ENCODE measurements at places on chromosomes 12 and 14.
A peak's percentile ranks its signal among the peaks of the same experiment; 100 is the strongest.

GRCh38 chr14:103910262-103910935, 17.9 kb upstream of the TDRD9 start:
- DNase-seq, result peak; percentile 70

DNA sequence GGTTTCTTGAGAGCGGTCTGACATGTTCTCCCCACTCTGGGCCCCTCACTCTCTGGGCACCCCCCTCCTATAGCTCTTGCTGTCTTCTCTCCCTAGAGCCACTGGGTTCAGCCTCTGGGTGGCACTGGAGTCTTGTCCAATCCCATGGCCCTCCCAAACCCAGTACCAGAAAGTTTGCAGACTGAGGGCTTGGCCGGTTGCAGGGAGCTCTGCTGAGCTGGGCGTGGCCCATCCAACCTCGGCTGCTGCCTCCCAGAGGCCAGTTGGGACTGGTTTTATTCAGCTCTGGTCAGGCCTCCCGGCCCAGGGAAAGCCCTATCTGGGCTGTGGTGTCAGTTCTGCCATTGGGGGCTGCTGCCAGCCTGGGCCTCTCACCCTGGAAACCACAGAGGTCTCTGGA, 37.9 kb downstream of the ISCA2 start:
- DNase-seq, result no peak

DNA sequence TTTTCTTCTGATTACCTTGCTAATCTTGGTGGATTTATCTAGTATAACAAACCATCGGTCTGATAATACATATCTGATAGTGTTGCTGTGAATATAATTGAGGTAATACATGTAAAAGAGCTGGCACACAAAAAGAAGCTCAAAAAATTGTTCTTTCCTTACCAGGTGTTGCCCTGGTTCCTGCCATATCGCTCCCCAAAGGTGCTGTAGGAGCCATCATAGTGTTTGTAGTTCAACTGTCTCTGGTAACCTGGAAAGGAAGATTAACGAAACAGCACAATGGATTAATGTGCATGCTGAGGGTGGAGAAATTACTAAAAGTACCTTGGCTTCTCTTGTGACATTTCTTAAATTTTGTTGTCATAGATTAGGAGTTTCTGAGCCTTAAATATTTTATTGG, 36.6 kb downstream of the A2M start:
- DNase-seq, result no peak

DNA sequence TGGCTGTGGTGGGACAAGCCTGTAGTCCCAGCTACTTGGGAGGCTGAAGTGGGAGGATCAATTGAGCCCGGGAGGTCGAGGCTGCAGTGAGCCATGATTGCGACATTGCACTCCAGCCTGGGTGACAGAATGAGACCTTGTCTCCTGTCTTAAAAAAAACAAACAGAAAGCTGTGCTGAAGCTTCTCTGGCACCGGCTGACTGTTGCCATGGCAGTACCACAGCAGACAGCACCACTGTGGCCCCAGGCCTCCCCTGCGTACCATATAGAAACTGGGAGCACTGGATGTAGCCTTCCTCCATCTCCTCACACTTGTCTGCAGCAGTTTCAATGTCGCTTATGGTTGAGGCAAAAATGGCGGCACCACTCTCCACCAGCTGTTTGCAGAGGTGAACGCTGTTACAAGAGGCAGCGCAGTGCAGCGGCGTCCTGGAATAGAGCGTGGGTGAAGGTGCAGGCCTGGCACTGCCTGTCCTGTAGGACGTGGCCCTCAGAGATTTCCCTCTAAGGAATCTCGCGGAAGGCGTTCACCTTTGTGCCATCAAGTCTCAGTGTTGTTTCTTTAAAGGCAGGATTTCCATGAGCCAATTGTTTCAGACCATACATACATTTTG, 21.9 kb downstream of the ZFYVE21 start:
- DNase-seq, result no peak

GRCh38 chr14:35385042-35385839, 19.3 kb downstream of the NFKBIA start:
- DNase-seq, result no peak

- DNase-seq, result no peak
Observed at GRCh38 chr12:94872971-94873733, 130.3 kb downstream of the NDUFA12 start.

DNA sequence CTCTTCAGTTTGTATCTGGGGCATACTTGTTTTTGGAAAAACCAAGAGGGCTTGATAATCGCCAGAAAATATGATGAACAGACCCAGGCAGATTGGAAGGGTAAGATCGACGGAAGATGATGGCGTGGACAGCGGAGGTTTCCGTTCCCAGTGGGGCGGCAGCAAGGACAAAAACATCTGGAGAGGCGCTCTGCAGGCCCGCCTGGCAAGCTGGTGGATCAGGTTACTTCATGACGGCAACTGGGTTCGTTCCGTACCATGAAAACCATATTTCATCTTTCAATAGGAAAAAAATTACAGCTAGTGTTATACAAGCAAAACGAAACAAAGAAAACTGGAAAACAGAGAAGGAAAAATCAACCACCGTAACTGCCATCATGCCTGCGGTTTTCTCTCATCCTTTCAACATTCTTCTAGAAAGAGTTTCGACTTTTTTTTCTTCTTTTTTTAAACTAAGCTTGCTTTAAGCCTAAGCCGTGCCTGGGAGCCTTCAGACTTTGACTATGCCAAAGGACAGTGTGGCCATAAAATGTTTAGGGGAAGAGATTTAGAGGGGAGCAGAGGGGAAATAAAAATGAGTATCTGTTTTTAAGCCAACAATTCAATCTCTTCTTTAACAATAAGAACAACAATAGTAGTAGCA, 210.5 kb downstream of the FOXN3 start:
- DNase-seq, result no peak

GRCh38 chr12:6069437-6070093, 54.9 kb downstream of the VWF start:
- DNase-seq, result peak; percentile 19

DNA sequence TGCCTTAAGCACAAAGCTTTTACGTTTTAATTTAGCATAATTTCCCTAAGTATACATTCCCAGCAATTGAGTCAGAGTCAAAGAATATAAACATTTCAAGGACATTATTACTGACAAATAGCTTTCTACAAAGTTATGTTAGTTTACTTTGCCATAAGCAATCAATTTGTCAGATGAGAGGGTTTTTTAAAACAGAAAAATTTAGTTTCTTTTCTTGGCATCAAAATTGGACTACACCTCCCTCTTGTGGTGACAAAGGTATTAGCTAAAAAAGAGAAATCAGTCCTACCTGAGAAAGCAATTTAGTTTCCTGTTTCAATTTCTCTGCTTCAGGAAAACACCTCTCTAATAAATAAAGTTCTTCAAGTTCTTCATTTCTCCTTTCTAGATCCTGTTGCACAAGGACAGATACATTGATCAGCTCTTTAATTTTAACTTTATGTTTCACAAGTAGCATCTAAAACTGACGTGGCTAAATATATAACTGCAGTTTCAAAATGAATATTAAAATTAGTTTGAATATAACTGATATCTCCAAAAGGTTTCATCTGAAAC, 39.9 kb downstream of the DNAI7 start:
- DNase-seq, result peak; percentile 12

- no peak for DNase-seq
Observed at GRCh38 chr12:52251367-52252051, 18.5 kb downstream of the KRT7 start.

DNA sequence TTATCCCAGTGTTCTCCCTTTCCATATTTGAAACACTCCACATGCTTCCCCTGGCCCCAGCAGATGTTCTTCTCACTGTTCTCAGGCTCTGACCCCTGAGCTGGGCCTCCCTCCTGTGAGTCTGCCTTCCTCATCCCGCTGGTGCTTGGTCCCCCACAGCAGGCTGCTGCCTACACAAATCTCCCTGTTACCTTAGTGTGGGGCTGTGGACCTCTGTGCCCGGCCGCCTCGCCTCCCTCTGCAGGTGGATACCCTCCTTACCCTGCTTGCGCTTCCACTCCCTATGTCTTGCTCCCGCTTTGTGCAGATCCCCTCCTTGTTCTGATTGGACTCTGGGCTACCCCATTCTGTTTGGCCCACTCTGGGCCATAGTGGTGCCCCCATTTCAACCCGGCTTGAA, 6.9 kb downstream of the DERA start:
- DNase-seq, result no peak

DNA sequence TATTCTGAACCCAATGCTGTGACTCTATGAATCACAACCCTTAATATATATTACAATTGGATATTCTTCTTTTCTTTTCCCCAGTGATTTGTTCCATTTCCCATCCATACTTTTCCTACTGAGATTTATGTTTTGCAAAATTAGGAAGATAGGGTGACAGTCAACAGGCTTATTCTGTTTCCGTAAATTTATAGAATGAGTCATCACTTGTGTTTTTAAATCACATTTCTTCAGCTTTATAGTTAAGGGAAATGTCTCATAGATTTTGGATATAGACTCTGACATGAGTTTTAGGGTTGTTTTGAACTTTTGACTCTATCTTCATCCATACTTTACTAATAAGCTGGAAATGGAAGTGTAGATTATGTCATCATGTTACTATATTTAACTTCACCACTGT, 661.6 kb upstream of the FBXO33 start:
- no peak for DNase-seq

DNA sequence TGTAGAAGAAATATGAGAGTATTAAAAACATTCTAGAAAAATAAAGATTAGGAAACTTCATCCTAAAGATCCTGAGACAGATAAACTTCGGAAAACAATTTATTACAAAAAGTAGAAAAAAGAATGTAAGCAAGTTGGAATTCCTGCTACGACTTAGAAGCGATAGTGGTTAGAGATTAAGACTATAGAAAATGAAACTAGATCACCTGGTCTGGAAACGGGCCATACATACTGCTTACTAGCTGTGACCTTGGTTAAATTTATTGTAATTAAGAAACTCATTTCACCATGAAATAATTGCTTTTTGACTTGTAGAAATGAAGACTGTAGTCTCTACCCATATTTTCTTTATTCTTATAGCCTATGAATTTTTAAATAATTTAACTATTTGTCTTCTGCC, 614.1 kb downstream of the SLC16A7 start:
- no peak for DNase-seq

GRCh38 chr14:101120641-101121507, 217.4 kb upstream of the RTL1 start:
- DNase-seq, result no peak

- DNase-seq, result no peak
Observed at GRCh38 chr14:61893371-61893940, 131.2 kb downstream of the SNAPC1 start.

- no peak for DNase-seq
Observed at GRCh38 chr14:104604458-104605449, at the start of gene TMEM179. Gene TMEM179, minus strand, starts transcription at chr14:104604772. Its CDS starts 31 bp downstream, at chr14:104604741.

GRCh38 chr12:81010641-81011040, 67.2 kb upstream of the ACSS3 start:
- DNase-seq, result no peak

DNA sequence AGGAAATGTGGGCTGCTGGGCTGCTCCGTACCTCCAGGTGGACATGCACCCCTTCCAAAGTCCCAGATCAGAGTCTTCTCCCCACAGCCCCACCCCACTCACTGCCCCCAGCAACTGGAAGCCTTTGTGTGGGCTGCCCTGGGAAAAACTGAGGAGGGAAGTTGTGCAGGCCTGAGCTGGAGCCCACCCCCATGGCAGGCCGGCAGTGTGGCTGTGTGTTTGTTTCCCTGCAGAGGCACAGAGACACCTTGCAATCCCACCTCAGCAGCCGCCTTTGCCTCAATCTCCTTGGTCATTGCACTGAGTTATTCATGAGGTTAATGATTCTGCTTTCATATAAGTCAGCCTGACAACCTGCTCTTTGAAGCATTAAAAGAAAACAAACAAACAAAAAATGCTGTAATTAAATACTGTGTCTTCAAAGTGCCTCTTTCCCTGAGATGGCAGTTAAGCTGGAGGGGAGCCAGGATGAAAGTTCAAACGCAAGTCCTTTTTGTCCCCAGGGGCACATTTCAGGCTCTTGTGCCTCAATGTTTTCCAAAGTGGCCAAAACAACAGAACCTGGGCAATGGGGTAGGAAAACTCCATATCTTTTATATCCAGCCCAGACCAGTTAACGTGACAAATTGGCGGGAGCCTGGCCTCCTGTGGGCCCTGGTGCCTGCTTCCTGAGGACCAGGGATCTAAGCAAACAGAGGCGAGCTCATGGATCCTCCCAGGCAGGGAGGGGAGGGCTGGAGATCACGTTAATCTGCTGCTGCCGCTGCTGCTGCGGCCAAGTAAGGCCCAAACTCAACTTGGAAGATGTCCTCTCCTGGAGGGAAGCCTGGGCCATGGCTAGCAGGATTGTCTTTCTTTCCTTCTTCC, 51.9 kb upstream of the TSPAN11 start:
- no peak for DNase-seq

GRCh38 chr14:56195223-56195622, 77.0 kb downstream of the PELI2 start:
- no peak for DNase-seq

DNA sequence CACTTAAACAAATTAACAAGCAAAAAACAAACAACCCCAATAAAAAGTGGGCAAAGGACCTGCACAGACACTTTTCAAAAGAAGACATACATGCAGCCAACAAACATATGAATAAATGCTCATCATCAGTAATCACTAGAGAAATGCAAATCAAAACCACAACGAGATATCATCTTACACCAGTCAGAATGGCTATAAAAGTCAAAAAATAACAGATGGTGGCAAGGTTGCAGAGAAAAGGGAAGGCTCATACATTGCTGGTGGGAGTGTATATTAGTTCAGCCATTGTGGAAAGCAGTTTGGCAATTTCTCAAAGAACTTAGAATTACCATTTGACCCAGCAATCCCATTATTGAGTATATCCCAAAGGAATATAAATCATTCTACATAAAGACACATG, 34.6 kb upstream of the NT5DC3 start:
- DNase-seq, result no peak

GRCh38 chr12:58815235-58815634, 105.1 kb downstream of the LRIG3 start:
- DNase-seq, result no peak

- DNase-seq, result no peak
Observed at GRCh38 chr12:131347345-131347714, 363.6 kb upstream of the SFSWAP start.

DNA sequence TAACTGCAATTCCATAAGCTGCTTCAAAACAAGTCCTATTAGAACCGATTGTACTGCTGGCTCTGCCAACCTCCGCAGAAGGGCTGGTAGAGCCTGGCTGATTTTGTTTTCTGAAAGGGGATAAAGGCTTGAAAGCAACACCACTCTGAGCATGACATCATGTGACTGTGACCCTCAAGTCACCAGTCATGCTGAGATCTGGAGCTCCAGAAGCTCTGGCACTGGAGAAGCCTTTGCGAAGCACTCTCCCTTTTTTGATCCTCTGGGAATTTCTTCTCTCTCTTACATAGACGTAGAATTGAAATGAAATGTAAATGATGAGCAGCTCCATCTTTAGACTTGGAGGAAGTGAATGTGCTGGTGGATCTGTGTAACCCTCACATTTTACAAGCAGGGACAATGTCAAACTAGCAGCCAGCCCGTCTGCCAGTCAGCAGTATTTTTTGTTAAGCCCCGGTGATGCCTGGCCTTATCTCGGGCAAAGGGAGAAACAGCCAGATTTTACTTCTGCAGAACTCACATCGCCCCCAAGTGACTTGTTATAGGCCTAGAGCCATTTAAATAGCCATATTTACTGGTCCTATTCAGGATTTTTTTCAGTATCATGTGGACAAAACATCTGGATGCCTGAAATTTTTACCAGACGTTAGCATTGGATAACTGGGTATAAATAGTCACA, 112.1 kb upstream of the NPAS3 start:
- no peak for DNase-seq

Measured in naive thymus-derived CD4-positive, alpha-beta T cell (primary cell).